D341Med (cell line): ENCODE measurements at places on chromosomes 12 and 14.

GRCh38 chr14:61927520-61927919 is 165.3 kb downstream of the SNAPC1 start:
- no peak for DNase-seq

DNA sequence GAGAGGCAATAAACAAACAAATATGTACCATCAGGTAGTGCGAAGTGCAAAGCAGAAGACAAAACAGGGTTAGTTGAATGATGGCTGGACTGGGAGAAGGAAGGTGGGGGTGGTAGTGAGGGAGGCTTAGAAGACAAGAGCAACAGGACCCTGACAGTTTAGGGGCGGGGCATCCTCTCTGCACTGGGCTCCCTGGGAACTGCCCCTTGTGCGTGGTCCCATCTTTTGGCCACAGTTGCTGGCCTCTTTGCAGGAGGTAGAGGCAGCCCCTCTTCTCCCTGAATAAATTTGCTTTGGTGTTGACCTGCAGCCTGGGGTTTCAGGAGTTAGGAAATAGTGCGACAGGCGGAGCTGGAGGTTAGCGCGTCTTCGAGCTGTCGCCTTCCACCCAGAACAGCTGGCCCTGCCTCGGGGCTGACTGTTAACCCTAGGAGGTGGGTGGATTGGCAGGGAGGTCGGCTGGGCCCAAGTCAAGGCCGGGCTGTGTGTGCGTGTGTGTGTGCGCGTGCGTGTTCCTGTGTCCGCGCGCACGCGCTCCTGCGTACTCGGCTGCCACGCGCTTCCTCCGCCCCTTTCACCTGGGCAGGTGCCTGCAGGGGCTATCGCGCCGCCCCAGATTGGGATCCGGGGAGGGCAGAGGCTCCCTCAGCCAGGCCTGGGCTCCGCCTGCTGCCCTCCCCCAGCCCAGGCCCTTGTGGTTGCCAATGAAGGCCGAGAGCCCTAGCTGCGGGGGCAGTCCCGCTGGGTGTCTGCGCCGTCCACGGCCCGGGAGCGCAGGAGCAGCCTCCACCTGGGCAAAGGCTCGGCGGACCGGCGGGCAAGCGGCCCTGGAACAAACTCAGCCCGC is 180.8 kb downstream of the ADCK1 start:
- no peak for DNase-seq

GRCh38 chr12:6563448-6564050 is 4.5 kb downstream of the NOP2 start:
- DNase-seq: peak; percentile 77

DNA sequence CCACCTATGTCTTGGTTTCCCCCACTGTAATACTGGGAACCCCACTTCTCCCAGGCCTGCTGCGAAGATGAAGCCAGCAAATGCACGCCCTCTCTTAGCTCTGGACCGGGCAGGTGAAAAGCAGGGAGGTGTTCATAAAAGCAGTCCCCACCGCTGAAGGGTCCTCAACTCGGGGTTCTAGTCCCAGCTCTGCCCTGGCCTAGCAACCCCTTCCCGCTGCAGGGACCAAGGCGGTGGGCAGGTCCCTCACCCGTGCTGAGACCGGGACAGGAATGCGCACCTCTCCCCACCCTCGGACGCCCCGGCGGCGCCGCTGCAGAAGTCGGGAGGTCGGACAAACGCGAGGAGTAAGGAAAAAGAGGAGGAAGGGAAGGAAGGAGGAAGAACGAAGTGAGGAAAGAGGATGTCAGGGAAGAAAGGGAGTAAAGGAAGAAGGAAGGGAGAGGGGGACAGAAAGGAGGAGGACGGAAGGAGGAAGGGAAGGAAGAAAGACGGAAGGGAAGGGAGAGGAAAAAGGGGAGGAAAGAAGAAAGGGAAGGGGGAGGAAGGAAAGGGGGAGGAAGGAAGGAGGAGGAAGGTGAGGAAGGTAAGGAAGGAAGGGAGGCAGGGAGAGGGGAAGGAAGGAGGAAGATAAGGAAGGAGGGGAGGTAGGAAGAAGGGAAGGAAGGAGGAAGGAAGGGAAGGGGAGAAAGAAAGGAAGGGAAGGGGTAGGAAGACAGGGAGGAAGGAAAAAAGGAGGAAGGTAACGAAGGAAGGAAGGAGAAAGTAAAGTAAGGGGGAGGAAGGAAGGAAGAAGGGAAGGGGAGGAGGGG is 701 bp downstream of the SPRING1 start:
- peak; percentile 62 for DNase-seq

- no peak for DNase-seq
Measured at GRCh38 chr14:71136386-71137060, 229.3 kb downstream of the PCNX1 start.

GRCh38 chr12:119781804-119782203 is 95.3 kb downstream of the CIT start:
- DNase-seq: no peak

DNA sequence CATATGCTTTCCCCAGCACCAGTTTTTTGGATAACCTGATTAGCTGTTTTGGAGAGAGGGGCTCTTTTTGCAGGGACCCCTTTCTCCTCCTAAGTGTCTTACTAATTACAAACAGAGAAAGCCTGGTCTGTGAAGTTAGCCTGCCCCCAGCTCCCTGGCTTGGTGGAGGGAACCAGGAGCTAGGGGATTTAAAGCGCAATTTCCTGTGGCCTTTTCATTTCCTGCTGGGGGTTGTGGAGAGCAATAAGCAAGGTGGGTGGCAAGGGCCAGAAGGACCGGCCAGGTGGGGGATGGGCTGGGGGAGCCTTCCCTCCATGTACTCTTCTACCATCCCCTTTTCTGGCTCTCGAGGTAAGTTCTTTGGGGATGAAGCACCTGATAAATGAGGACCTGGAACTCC is 4.1 kb upstream of the CISTR start:
- no peak for DNase-seq

DNA sequence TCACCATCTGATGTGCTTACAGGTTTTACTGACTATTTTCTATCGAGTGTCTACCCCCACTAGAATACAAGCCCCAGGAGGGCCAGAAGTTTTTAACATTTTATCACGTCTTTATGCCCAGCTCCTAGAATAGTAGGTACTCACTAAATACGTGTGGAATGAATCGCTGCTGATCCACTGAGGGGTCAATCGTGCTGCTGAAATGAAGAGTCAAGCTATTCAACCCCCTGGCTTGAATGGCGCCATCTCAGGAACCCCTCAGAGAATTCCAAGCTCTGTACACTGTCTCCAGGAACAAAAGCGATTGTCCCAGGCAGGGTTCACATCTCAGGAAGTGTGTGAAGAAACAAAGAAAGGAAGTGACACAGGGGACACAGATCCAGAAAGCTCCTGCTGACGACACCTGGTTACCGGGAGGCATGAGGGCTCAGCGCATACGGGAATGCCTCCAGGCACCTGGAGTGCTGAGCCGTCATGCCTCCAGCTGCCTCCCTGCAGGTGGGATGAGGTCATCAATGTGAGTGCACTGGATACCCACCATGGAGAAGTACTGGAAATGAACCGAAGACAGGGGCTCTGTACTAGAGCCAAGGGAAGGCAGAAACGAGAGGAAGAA is 45.6 kb downstream of the PITPNM2 start:
- no peak for DNase-seq

DNA sequence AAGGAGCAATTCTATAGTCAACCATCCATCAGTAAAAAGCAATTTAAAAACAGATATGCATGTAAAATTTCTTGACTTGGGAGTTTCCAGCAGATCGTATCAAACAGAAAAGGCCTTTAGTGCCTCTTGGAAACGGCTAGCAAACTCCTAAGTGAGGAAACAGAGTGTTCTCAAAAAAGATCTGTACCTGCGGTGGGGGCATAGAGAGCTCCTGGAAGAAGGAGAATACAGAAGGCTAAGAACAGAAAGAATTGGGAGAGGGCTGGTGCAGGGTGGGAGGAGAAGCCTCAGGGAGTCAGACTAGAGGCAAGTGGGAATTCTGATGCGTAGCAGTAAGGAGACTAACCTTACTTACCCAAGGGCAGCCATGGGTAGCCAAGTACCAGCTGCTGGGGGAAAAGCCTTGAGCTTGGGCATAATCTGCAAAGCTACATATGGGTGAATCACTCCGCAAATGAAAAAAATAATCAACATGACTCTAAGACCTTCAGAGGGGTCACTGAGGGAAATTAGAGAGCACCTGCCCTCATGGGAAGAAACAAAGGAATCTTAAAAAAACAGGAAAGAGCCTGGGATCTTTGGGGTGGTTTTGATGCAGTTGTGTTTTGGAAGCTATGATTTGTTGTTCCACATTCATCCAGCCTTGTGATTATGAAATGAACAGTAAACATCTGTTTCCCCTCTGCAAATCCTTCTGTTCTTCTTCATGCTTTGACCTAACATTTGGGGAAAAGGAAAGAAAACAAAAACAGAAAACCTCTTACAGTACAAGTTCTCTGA is 10.4 kb downstream of the RHOJ start:
- DNase-seq: no peak

DNA sequence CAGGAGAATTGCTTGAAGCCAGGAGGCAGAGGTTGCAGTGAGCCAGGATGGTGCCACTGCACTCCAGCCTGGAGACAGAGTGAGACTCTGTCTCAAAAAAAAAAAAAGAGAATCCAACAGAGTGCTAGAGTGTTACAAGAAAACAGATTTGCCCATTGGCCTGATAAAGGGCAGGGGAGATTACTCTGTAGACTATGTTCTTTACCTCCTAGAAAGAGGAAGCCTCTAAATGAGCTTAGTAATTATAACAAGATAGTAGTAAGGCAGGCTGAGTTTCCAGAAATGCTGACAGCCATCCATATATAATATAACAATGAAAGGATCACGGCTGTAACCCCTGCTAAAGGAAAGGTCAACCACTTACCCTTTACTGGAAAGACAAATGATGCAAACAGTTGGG is 24.4 kb downstream of the AK7 start:
- DNase-seq: no peak

DNA sequence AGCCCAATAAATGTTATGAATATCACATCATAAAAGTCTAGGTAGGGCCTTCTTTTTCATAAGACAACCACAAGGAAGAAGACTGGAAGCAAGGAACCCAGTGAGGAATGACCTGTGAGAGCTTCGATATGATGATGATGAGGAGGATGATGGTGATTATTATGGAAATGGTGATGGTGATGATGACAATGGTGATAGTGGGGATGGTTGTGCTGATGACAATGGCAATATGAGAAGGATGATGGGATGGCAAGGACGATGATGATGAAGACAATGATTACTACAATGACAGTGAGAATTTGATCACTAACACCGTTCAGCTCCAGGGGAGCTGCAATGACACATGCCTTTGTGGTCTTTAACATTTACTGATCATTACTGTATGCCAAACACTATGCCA is 7.7 kb upstream of the CKAP4 start:
- no peak for DNase-seq

DNA sequence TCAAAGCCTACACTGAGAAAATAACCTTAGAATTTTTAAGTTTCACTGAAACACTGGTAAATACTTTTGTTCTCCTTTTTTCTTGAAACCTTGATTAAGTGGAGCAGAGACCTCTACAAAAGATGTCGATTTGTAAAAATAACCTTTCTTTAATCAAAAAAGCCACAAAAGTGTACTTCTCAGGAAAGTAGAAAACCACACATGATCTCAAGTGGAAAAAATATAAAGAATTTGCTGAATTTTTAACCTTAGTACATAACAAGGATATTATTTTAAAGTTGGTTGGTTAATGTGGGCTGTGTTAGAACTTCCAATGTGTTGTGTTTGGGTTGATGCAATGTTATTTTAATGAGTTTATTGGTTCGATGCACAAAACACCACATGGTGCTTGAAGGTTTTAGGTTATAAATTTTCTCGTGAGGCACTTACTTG is 8.6 kb downstream of the LGR5 start:
- DNase-seq: no peak
